NCI-H774 (cell line): ENCODE measurements at places on chromosomes 7 and 10.

DNA sequence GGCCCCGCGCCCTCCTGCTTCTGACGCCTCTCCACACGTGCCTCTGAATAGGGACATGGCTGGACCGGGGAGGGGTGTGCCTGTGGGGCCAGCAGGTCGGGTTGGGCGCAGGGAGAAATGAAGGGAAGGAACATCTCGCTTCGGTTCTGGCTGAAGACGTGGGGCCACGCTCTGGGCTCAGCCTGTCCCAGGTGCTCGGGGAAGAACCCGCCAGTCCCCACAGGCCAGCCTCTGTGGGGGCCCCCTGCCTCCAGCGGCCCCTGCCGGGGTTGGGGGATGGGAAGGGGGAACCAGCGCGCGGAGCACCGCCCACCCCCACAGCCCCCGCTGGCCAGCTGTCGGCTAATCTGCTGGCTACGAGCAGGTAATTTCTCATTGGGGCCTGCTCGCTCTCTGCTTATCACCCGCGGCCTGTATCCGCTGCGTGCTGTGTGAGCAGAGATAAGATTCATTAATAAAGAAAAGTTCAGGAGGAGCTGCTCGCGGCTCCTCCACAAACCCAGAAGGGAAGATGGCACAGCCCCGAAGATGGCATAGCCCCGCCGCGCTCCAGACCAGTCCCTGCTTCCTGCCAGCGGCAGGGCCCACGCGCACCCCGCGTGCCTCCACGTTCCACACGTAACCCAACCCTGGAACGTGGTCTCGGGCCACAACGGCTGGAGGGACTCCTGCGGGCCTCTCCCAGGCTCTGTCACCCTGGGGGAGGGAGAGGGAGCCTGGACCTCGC is 186.2 kb downstream of the ELFN1 start:
- no peak for DNase-seq

- DNase-seq = no peak
These were observed 512 bp downstream of the OSBPL3 start for GRCh38 chr7:24979470-24979862.

DNA sequence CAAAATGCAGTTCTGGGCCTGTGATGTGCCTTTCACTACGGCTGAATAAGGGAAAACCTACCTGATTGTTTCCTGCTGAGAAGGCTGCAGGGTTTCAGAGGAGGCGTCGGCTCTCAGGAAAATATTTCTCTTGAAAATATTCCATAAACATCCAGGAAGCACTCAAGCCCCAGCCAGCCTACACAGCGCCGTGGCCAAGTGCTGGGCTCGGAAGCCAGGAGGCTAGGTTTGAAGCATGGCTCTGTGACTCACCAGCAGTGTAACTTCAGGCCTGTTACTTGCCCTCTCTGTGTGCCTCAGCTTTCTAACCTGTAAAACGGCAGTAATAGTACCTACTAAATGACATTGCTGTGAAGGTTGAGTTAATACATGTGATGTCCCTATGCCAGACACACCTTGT is 399.1 kb downstream of the GATA3 start:
- DNase-seq = no peak

DNA sequence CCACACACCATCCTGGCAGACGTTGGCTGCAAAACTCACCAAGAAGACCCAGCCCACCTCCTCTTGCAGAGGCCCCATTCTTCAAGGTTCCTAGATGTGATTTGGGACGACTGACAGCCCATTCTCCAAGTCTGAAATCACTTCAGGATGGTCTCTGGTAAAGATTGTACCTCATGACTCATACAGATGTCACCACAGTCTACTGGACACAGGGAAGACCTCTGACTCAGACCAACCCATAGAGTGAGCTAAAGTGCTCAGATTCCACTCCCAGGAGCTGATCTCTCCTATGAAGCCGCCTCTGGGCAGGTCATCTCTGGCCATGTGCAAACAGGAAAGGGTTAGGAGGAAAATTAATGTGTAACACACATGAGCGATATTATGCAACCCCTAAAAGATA is 102.4 kb upstream of the VWC2 start:
- no peak for DNase-seq

GRCh38 chr10:29304264-29304994 is 15.6 kb downstream of the LYZL1 start:
- peak; percentile 48 for DNase-seq

- no peak for DNase-seq
These were observed 66.7 kb upstream of the GPR26 start for GRCh38 chr10:123599366-123599849.

- DNase-seq = no peak
These were observed 11.7 kb upstream of the VIM start for GRCh38 chr10:17216217-17216900.

GRCh38 chr10:85666102-85666501 is 700.5 kb downstream of the GRID1 start:
- no peak for DNase-seq

GRCh38 chr10:31213959-31214358 is 105.1 kb upstream of the ZEB1 start:
- no peak for DNase-seq

DNA sequence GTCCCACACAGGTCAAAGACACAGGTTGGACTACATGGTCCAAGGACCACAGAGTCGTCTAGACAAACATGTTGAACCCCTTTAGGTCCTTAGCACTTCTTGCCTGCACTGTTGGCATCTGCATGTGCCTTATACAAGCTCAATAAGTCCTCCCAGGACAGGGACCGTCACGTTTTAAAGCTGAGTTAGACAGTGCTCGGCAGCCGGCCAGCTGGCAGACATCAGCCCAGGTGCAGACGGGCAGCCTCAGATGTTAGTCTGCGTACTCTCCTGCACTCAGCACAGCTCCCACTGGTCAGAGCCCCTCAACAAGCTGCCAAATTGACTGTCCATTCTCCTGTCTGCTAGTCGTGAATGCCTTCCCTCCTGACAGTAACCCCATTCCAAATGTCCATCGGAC is 34.9 kb downstream of the PARP12 start:
- no peak for DNase-seq

DNA sequence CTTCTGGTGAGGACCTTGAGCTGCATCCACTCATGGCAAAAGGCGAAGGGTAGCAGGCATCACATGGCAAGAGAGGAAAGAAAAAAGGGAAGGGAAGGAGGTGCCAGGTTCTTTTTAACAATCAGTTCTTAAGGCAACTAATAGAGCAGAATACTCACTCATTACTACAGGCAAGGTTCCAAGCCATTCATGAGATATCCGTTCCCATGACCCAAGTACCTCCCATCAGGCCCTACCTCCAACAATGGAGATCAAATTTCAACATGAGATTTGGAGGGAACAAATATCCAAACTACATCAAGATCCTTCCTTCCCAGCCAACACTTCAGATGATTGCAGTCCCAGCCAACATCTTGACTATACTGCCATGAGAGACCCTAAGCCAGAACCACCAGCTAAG is 38.9 kb upstream of the YAE1 start:
- DNase-seq = no peak

DNA sequence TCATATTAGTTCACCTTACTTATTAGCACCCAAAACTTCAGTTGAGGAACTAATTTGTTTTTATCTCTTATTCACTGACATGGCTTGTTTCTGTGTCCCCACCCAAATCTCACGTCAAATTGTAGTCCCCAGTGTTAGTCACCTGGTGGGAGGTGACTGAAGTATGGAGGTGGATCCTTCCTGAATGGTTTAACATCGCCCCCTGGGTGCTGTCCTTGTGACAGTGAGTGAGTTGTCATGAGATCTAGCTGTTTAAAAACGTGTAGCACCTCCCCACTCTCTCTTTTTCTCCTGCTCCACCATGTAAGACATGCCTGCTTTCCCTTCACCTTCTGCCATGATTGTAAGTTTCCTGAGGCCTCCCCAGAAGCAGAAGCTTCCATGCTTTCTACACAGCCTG is 75.0 kb upstream of the HECTD2 start:
- no peak for DNase-seq

DNA sequence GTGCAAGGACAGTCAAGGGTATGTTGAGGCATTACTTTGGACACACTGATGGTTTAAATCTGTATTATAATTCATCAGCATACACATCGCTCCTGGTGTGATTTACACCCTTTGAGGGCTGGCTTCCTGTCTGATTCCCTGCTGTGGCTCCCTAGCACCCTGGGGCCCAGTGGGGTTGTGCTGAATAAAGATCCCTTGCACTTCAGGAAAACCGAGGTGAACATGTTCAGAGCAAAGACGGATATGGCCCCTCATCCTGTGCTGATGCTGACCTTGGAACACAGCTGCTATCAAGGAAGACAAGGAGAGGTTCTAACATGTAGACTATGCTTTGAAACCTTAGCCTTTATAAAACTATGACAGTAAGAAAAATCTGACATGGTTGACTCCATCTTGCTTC is 84.6 kb upstream of the UNC5B start:
- DNase-seq = no peak

DNA sequence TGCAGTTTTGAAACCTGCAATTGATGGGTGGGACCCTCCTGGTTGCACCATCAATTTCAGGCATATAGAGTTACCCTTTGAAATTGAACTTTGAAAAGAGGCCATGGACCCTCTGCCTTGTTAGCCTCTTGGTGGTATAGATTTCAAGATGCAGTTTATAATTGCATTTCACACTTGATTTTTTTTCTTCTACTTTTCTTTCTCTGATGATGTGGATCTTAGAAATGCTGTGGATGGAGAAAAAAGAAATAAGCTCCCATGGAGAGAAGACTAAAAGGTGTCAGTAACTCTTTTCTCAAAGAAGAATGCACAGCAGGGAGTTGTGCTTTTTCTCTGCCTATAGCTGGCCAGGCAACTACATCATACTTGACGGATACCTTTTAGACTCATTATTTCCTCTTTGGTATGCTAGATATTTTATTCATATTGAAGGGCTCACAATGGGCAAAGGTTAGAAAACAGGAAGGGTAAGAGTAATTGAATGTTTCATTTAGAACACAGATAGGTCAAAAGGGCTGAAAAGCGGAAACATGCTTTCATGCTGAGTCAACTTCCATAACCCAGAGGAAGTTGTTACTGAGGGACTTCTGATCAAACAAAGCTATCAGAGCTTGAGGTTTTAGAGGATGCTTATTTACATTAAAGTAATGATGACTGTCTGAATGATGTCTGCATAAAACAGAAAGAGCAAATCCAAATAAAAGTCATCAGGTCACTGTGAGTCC is 773.2 kb upstream of the LRRN3 start:
- DNase-seq = no peak

DNA sequence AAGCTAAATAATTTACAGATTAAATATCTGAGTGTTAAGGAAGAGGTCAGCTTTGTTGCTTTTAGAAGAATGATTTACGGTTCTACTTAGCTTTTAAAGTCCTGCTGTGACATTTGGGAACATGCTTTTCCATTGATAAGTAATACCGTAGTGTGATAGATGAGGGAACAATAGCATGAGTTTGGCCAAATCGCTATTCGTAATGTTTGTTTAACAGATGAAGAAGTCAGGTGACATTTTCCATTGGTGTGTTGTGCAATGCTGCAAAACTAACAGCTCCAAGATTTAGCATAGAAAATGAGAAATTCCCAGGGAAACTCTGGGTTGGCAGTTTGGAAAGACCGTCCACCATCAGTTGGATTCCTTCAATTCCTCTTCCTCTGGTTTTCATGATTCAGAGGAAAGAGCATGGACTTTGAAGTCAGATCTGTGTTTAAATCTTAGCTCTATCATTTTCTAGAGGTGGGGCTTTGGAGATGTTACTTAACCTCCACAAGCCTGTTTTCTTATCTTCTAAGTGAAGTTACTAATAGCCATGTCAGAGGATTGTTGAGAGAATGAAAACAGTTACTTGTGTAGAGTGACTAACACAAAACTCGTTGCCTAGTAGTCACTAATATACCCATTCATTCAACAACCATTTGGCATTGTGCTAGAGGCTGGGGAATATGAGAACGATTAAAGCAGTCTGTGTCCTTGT is 140.4 kb upstream of the BMPER start:
- no peak for DNase-seq

GRCh38 chr7:63899691-63900393 is 98.8 kb upstream of the ZNF722 start:
- peak; percentile 26 for DNase-seq

DNA sequence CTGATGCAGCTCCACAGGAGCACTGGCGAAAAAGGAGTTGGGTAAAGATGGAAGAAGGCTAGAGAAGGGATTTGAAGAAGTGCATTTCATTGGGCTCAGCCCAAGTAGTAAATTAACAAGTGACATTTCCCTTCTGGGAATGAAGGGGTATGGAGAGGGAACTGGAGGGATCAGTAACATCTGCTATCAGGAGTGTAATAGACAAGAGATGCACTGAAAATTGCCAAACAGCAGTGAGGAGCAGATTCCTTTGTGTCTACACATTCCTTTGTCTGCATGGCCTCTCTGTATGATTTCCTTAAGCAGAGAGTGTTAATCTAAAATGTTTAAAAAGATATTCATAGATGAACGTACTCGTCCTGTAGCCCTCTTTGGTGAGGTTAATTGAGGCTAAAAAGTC is 148.2 kb upstream of the FERD3L start:
- DNase-seq = no peak

GRCh38 chr10:69728335-69728870 is 73.3 kb upstream of the COL13A1 start:
- DNase-seq = no peak

- DNase-seq = no peak
These were observed 141.7 kb upstream of the PFKP start for GRCh38 chr10:2925631-2926030.

- no peak for DNase-seq
These were observed 477.5 kb upstream of the FOXK1 start for GRCh38 chr7:4204513-4205165.

GRCh38 chr10:53606981-53607380 is 834.4 kb upstream of the MBL2 start:
- DNase-seq = no peak

DNA sequence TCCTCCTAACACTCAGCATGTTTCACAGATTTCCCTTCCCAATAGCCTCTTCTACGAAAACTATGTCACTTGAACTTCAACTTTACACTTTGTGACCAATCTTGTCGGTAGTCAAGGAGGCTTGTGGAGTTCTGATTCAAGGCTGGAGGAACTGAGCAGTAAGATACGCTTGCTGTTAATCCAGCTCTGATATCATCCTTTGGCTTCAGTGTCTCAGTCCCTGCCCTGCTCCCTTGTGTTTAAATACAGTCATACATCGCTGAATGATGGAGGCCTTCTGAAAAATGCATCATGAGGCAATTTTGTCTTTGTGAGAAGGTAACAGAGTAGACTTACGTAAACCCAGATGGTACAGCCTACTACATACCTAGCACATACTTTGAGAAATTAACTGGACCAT is 173.6 kb downstream of the RNF133 start:
- no peak for DNase-seq

GRCh38 chr7:22216309-22216708 is 140.6 kb downstream of the RAPGEF5 start:
- DNase-seq = no peak

- DNase-seq = no peak
These were observed 597.6 kb downstream of the PHTF2 start for GRCh38 chr7:78396210-78396609.

DNA sequence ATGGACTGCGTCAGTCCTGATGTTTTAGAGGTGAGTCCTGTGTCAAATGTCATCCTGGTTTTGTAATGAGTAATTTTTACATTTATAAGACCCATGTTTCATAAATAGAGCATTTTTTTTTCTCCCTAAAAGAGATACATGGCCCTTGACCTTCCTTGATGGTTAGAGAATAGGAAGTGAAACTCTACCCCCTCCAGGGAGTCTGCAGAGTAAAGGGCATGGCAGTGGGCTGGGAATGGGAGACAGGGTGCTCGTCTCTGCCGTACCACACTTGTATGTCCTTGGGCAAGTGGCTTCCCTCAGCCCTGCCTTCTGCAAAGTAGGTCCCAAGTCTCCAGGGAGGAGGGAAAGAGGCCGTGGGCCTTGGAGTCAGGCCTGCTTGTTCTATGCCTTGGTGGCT is 63.9 kb downstream of the WDFY4 start:
- no peak for DNase-seq
